CD14-positive monocyte (primary cell): ENCODE measurements at places on chromosomes 6 and 20.

DNA sequence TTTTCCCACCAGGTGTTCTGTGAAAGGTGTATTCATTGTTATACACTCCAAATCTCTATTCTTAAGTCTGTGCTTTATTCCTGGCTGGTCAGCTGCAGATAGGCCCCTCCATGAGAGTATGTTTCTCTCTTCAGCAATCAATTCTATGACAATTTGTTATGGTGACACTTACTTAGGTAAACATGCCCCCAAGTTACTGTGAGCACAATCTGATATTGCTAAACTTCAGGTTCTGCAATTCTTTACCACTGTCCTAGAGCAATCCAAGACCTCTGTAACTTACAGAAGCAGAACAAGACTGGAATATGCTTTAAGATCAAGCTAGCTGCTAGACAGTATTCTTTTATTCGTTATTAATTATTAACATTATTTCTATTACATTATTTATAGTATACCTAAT, 391.9 kb downstream of the FRK start:
- no peak for DNase-seq

- no peak for DNase-seq
These were observed 255.4 kb upstream of the HSF2 start for GRCh38 chr6:122143813-122144601.

DNA sequence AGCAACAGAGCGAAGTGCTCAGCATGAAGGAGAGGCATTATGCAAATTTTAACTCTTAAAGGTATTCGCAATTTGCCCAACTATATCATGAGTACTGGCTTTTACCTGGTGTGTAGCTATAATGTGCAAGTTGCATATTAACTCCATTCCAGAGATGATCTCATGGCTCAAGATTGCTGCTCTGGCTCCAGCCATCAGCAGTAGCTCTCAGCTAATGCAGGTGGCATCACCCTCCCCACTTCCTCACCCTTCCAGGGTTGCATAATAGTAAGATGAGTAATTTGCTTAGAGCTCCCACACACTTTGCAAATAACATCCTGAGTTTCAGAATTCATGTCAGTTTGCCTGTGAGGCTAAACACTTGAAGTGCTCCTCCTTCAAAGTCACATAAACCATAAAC, 15.9 kb upstream of the PCSK2 start:
- no peak for DNase-seq

- DNase-seq, result no peak
These were observed 185.1 kb downstream of the COL19A1 start for GRCh38 chr6:70051197-70052124.

GRCh38 chr6:44356487-44356886, 14.0 kb downstream of the SPATS1 start:
- DNase-seq, result no peak

- no peak for DNase-seq
These were observed 1.7 kb downstream of the SCML4 start for GRCh38 chr6:107822176-107823046.

DNA sequence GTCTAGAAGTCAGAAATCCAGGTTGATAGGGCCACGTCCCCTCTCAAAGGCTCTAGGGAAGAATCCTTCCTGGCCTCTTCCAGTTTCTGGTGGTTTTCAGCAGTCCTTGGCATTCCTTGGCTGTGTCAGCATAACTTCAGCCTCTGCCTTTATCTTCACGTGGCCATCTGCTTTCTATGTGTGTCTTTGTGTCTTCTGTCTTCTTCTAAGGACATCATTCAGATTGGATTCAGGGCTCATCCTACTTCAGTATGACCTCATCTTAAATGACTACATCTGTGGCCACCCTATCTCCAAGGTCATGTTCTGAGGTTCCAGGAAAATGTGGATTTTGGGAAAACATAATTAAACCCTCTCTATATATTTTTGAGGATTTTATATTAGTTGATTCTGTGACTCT, 23.0 kb downstream of the C6orf89 start:
- DNase-seq, result no peak

DNA sequence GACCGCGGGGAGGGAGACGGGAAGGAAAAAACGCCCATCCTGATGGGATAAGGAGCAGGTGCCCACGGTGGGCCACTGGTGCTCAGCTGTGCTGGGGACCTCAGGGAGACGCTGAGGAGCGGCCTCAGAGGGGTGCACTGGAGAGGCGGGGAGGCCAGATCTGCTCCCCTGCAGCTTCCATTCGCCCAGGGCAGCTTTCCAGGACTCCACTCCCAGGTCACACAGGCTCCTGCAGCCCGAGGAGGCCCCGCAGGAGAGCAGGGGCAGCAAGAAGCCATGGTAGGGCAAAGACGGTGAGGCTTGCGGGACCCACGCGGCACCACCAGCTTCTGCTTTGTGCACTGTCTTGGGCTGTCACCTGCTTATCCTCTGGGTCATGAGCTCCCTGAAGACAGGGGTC, 82.5 kb upstream of the SULF2 start:
- DNase-seq, result no peak

GRCh38 chr6:27518881-27519795, 46.2 kb upstream of the ZNF184 start:
- peak; percentile 66 for DNase-seq

GRCh38 chr20:18541741-18542140, 25.5 kb upstream of the SMIM26 start:
- no peak for DNase-seq

DNA sequence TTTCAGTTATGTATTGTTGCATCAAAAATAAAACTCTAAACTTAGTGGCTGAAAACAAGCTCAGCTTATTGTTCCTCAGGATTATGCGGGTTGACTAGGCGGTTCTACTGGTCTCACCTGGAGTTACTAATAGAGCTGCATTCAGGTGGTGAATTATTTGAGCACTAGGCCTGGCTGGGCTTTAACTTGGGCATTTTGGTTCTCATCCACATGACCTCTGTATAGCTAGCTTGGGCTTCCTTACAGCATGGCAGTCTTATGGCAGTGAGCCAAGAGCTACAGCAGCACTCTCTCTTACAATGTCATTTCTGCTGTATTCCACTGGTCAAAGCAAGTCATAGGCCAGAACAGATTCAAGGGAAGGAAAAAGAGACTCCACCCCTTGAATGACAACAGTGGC, 1.6 kb downstream of the PGBD1 start:
- DNase-seq, result no peak

DNA sequence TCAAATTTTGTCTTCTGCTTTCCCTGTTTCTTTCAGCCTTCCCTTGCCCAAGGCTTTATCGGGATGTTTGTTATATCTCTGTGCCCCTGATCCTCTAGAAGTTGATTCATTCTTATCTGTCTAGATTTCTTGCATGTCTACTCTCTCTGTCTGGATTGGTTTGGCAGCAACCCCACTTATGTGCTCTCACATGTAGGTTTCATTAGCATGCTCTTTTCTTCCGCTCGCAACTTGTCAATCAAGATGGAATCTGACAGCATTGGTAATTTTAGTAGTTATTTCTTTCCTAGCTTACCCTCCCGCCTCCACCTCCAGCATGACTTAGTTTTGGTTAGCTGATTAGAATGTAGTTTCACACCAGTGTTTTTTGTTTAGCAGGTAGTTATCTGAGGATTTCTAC, 39.3 kb downstream of the LRRC1 start:
- DNase-seq, result no peak

DNA sequence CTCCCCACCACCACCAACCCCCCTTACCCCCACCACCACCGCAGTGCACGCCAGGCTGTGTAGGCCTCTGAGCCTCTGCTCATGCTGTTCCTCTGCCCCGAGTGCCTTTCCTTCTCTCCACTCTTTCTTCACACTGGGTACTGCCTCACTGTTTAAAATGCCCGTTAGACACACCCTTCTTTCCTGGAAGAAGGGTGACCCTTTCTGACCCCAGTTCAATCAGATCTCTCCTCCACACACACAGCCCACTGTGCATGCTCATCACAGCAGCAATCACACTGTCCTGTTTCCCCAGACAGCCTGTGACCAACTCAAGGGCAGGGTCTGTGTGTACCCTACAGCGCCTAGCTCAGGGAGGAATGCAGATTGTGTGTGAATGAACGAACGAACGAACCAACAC, 10.0 kb downstream of the TMEM74B start:
- DNase-seq, result no peak
